Peyer's patch (tissue), 4 donors: ENCODE measurements at places on chromosomes 5 and 9.
A peak's percentile ranks its signal among the peaks of the same experiment; 100 is the strongest.

GRCh38 chr9:81683238-81683637, 6.1 kb downstream of the TLE1 start:
- DNase-seq, result no peak

DNA sequence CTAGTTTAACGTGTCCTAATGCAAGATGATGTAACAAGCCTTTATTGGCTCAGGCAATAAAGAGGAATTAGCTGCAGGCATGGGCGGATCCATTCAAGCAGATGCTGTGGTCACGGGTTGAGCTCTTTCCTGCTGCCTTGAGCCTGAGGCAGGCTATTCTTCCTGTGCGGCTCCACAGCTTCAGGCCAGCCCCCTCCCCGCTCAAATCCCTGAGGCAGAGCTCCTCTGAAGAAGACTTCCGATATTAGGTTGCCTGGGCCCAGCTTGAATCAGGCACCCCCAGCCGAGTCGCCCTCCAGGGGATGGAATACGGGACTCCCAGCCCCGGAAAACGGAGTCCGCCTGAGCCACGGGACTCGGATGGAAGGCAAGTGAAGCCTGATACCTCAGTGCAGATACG, 95.0 kb upstream of the RUFY1 start:
- no peak for DNase-seq

DNA sequence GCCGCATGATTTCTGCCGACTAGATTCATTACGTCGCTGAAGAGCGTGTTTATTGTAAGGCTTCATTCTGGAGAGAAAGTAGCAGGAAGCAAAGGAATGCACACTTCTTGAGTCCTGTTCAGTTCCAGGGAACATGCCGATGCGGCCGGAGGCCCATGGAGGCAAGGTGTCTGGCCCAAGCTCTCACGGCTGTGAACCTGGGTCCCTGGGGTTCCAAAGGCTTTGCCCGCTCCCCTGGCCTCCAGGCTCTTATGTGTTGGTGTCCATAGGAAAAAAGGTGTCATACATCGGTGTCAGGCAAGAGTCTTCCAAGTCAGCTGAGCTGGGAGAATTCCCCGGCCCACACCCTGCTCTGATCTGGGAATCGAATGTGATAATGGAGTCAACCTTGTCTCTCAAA, 64.7 kb downstream of the WWC1 start:
- DNase-seq, result no peak

DNA sequence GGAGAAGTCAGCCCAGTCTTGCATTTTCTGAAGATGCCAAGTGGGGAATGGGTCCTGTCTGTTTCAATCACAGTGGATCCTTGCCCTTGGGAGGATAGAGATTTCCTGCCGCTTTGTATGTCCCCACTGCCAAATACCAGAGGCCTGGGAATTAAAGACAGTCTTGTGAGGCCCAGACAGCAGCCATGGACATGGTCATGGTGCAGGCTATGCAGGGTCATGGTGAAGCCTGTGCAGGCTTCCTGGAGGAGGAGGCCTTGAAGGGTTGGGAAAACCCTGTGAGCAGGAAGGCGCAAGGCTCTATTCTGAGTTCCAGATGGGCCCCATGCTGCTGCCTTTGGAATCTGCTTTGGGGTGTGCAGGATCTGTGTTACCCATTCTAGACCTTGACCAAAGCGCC, 57.3 kb upstream of the PITX1 start:
- peak; percentile 18 for DNase-seq

- no peak for DNase-seq
These were observed 536.9 kb upstream of the WWC1 start for GRCh38 chr5:167754501-167755021.

GRCh38 chr5:27701931-27702903, 663.8 kb upstream of the CDH9 start:
- DNase-seq, result no peak

- peak; percentile 52 for DNase-seq
These were observed 40.6 kb upstream of the ZNG1F start for GRCh38 chr9:41229408-41230401.

DNA sequence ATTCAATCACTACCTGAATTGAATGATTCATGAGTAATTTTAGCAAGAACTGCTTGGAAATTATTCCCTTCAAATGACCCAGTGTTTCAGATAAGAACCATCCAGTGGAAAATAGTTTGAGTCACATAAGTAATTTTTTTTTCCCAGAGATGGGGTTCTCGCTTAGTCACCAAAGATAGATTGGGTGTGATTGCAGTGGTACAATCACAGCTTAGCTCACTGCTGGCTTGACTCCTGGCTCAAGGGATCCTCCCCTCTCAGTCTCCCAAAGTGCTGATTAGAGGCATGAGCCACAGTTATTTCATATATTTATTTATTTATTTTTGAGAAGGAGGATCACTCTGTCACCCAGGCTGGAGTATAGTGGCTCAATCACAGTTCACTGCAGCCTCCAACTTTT, 574.5 kb upstream of the ARRDC3 start:
- DNase-seq, result no peak

DNA sequence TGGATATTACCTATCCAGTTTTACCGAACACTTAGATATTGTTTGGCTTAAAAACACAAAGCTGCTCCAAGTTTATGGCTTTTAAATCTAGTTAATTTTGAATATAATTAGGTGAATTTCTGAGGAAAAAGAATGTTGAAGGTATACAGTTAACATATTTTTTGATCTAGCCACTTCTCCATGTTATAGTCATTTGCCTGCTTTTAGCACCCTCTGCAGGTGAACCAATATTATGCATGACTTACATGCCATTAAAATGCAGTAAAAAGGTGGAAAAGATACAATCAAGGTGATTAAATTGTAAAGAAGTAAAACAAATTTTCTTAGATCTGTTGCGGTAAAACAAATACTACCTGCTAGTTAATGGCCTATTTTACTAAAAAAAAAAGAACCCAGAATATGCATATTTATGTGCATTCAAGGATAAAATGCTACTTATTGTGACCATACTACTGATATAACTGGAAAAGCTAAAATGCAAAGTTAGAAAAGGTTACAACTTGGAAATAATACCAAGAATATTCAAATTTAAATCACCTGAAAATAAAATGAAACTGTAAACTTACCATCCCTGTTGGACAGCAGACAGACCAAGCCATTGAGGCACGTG, 132.1 kb downstream of the AP3B1 start:
- DNase-seq, result no peak

DNA sequence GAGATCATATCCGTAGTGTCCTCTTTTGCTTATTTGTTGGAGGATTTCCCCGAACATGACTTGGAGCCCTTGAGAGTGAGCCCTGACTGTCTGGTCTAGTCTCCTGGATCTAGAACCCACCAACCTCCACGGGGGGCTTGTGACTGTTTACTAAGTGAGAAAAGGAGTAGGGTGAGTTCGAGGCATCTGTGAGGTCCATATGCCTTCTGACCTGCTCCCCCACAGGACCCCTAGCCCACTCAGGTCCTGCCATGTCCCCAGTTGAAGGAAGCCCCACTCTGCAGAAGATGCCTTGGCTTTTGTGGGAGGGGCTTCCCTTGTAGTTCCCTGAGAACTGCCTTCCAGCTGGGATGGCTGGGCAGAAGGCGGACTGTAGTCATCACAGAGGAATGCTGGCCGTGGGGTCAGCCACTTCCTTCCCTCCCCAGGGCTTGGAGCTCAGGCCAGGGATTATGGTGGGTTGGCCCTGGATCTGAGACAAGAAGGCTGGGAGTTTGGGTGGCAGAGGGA, 7.0 kb upstream of the IRF1 start:
- DNase-seq, result peak; percentile 51

- DNase-seq, result no peak
These were observed 112.8 kb downstream of the MARCHF11 start for GRCh38 chr5:16066810-16067209.

DNA sequence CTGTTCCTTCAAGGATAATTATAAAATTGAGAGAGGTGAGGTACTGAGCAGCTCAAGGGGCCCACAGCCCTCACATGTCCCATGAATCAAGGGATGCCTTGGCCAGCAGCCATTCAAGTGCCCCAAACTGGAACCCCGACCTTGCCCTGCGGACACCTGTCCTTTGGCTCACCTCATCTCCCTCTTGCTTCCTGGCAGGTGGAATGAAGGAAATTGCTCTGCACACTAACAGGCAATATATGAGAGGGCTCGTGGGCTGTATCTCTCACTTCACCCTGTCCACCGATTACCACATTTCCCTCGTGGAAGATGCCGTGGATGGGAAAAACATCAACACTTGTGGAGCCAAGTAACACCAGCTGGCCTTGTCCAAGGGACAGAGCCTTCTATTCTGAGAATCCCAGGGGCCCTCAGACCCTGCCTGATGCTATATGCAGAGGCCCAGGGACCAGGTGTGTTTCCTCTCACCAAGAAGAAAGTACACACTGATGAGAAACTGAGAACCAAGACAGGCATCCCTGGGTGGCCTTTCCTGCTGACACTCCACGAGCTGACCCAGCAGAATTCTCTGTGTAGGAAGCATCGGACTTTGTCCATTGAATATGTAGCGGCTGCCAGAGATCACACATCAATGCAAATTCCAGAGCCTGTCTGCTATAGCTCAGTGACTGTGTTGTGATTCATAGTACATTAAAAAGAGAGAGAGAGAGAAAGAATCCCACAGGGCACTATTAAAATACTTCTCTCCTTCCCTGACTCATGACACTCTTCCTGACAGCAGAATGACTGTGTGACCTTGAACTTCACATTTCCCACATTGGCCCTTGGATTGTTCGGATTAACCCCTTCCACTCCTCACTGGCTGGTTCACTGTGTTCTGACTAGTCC, 92.6 kb downstream of the LIFR start:
- no peak for DNase-seq

DNA sequence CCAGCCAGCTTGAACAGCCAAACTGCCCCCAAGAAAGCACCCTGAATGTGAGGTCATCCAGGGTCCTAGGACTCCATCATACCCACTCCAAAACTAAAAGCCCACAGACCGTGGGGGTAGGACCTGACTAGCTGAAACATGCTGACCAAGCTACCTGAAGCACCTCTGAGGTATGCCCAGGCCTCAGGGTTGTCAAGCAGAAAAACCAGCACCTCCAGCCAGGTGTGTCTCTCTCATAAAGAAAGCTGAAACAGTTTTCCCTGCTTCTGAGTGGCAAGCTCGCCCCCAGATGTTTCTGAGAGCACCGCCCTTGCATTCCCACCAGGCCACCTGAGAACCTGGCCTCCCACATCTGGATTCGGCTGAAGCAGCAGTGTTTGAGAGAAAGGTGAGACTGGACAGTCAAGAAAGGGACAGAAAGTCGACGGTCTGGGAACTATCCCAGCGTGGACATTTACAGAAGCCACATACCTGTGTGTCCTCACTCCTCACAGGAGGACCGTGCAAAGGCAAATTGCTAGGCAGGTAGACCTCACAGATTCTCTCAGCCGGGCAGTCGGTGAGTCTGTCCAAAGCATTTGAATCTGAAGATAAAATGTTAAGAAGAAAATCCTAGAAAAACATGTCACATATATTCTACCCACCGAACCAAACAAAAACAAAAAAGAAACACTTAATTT, 155.6 kb upstream of the RASEF start:
- no peak for DNase-seq

- peak; percentile 91 for DNase-seq
These were observed 32.7 kb downstream of the ANXA2R start for GRCh38 chr5:43007246-43007910.

DNA sequence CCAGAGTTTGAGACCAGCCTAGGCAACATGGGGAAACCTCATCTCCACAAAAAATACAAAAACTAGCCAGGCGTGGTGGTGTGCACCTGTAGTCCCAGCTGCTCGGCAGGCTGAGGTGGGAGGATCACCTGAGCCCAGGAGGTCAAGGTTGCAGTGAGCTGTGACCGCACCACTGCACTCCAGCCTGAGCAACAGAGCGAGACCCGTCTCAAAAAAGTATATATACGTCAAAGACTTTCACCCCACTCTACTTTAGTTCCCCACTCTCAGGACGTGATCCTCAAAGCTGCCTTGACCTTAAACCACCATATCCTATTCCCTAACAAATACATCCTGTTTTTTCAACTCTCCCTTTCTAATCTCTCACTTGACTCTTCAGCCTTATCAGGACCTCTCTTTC, 41.0 kb downstream of the PCDHGC5 start:
- DNase-seq, result no peak

DNA sequence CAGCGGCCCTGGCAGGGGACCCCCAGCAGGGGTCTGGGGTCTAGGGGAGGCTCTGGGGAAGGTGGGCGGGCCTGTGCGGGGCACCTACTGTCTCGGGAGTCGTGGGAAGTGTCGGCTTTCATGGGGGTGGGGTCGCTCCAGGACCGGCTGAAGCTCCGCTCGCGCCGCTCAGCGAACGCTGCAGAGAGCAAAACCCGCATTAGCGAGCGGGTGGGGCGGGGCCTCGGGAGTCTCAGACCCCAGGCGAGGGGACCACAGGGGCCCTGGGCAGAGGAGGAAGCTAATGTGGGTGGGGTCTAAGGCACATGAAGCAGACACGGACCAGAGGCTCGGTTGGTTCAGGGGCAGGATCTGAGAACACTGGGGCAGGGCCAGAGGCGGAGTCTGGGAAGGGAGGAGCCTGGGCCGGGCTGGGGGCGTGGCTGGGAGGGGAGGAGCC, 5.5 kb downstream of the NSMF start:
- DNase-seq, result peak; percentile 74

DNA sequence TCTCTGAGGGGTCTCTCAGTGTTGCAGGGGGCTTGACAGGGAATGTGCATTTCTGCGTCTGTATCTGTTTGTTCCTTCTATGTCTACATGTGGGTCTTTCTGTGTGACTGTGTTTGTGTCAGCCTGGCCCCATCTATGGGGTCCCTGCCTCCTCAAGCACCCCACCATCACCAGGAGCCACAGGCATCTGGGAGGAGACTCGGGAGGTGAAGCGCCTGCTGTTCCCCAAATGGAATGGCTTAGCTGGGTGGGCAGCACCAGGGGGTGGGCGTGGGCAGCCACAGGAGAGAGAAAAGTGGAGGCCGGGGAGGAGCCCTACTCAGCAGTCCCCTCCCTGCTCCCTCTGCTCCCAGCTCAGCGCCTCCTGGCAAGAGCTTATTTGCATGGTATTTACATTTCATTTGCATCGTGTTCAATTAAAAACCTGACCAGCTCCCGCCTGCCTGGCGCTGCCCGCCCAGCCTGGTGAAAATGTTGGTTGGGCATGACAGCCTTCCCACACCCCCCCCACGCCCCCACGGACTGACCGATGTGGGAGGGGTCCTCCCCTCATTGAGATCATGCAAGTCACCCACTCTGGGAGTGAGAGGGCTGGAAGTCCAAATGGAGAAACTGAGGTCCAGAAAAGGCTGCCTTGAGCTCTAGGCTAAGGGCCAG, 50.5 kb downstream of the CXXC5 start:
- DNase-seq, result no peak

GRCh38 chr5:151258816-151259215, 5.8 kb downstream of the GM2A start:
- no peak for DNase-seq
